ENCODE measurements at places on chromosomes 12 and 14.

DNA sequence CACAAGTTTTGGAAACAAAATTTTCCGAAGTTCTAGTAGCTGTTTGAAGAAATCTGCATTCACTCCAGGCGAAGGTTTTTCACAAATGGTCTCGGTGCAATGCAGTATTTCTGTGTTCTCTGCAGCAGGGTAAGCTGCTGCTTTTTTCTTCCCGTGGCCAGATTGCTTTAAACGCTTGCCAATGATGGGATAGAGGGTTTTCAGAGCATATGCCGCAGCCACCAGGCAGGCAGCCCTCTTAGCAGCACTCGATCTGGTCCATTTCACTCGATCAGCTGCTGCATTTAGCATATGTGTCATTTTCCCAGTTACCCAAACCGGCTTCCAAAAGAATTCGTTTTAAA lies 315 bp downstream of the ABCD2 start:
- DNase-seq: no peak

GRCh38 chr12:106753526-106753925 lies 21.0 kb upstream of the RIC8B start:
- no peak for DNase-seq

- no peak for DNase-seq
Measured at GRCh38 chr12:22657538-22657937, 32.6 kb downstream of the ETNK1 start.

DNA sequence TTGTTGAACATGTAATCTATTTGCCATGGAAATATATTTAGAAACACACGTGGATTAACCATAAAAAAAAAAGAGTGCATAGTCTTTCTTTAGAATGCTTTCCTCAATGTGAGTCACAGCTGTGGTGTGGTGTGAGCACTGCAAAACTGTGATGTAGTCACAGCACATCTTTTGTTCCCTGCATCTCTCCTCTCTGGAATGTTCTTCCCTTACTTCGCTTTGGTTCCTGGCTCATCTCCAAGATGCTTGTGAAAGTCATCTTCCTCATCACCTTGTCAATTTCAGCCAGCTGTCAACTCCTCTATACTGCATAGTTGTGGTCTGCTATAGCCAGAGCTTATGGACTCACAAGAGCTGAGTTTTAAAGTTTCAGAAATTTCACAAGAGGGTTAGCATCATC lies 60.2 kb downstream of the STAB2 start:
- no peak for DNase-seq

DNA sequence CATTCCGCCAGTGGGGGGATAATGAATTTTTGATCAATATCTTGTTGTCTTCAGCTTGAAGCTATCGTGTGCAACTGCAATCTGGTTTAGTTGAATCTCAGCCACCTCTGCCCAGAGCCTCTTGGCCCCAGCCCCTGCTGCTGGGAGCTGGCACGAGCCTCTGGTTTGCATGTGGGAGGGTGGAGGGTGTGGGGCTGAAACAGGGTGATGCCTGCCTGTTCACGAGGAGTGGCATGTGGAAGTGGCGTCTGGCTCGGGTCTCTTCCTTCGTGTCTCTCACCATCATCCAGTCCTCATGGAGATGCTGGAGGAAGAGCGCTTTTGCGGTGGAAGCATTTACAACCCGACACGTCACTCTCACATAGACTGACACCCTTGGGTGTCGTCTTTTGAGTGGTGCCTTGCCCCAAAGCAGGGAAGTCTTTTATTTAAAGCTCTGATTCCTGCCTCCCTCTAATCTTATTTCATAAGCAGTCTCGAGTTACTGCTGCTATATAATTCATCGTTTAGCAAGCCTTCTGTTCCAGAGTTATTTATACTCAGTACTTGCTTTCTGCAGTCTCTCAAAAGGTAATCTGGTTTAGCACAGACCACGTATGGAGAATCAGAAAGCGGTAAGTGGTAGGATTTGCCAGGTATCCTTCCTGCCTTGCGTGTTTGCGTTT lies 64.5 kb downstream of the AACS start:
- no peak for DNase-seq

- DNase-seq: no peak
Measured at GRCh38 chr14:85336817-85337216, 193.1 kb upstream of the FLRT2 start.

DNA sequence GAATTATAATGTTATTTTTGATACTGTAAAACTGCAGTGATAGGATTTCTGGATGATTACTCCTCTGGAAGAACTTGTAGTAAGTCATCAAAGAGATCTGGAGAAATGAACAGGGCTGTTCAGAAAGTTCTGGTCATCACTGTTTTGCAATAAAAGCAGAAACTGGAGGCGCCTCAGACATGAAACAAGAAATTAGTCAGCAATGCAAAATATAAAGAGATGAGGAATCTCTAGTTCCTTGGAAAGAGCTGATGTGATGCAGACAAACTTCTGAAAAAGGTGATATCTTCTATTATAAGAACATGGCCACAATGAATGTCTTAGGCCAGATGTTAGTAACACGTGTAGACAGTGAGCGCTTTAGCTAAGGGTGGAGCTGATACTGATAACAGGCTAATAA lies 9.5 kb downstream of the ACIN1 start:
- DNase-seq: no peak

GRCh38 chr14:58315606-58316005 lies 17.3 kb downstream of the ARID4A start:
- DNase-seq: no peak

DNA sequence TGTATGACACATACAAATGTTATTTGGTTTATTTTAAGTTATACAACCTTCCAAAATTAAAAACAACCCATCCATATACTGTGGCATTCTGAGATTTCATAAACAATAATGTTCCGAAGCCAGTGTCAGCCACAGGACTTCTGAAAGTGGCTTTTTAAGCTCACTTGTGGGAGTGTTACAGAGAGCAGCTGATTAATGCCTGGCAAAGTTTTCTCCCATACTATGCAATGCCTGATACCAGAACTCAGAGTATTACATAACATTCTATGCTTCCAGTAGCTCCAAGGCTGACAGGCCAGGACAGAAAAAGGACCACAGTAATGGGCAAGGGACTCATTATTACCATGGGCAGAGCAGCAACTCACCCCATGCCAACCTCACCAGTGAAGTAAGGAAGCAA lies 29.3 kb downstream of the NELL2 start:
- no peak for DNase-seq

- DNase-seq: peak; percentile 43
Measured at GRCh38 chr14:96263347-96264199, 7.6 kb downstream of the BDKRB1 start.

DNA sequence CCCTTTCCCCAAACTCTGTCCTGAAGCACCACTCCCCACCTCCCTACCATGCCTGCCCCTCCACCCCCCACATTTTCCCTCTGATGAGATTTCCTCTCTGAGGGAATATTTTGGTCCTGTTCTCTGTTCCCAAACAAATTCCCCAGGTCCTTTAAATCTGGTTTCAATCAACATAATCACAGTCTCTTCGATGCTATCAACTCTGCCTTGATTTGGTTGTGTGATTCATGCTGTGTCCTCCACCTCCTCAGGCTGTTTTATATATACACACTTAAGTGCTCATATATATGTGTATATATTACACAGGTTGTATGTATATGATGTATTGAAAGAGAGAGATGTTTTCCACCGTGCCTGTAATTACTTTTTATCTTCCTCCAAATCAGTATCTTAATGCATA lies 36.0 kb downstream of the NTF3 start:
- no peak for DNase-seq

Measured in iPS-NIHi11 (cell line).